Activated CD8-positive, alpha-beta T cell treated with anti-CD3 and anti-CD28 coated beads for 36 hours (primary cell): ENCODE measurements at places on chromosomes 7 and 10. TPM values are rescaled to one million over a fixed set of nuclear protein-coding genes. Genes with fewer than 3 reads are reported as not detected.

SPDYE9 gene
- total RNA-seq = not detected

AKR1C8 gene
- not detected for total RNA-seq

GRCh38 chr10:43046288-43046991 lies 30.4 kb upstream of the RET start:
- no peak for DNase-seq

NUTM2A gene
- 0.54 TPM for total RNA-seq

GRCh38 chr7:155889636-155890511 lies 77.6 kb upstream of the SHH start:
- no peak for DNase-seq

GRCh38 chr7:66958538-66959350 lies 36.6 kb downstream of the SBDS start:
- DNase-seq = no peak

DNA sequence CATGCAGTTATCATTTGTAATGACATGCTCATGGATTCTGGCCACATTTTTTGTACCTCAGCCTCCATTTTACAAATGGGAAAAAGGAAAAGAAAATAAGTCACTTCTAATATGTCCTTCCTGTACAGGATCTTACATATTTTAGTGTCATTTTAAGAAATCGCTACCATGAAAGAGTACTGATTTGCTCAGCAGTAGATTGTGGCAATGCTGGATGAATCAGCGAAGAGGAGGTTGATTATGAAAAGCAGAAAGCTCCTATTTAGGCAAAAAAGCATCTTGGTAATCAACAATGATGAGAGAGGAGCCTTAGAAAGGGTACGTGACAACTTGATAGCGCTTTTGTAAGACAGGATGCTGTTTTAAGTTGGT lies 522.9 kb downstream of the PARD3 start:
- no peak for DNase-seq
